ENCODE measurements at places on chromosomes 12 and 14.

DNA sequence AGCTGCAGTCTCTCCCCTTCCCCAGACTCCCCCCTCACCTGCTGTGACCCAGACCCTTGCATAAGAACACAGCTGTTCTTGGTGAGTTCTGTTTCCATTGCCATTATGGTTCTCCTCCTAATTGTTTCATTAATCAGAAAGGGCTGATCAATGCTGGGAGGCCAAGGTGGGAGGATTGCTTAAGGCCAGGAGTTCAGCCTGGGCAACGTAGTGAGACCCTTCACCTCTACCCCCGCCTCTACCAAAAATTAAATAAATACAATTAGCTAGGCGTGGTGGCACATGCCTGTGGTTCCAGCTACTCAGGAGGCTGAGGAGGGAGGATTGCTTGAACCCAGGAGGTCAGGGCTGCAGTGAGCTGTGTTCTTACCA lies 17.2 kb upstream of the FAIM2 start:
- no peak for DNase-seq

DNA sequence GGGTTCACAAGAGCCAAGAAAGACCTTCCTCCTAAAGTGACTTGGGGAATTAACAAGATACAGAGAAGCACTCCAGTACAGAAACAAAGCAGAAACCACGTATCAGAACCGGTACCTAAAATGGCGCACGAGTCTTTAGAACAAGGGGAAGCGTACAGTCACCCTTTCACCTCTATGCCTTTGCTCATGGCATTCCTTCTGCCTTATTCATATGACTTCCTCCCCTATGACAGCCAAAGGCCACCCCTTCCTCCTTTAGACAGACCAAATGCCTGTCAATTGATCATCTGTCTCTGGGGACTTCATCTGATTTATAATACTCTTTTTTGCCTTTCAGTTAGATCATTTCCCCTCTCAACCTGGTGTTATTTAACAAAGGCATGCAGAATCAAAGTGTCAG lies 89.5 kb upstream of the OSBPL8 start:
- DNase-seq = no peak

- DNase-seq = no peak
Measured at GRCh38 chr12:106994579-106995220, 7.8 kb upstream of the MTERF2 start.

- DNase-seq = no peak
Measured at GRCh38 chr12:105417732-105418131, 87.2 kb downstream of the C12orf75 start.

DNA sequence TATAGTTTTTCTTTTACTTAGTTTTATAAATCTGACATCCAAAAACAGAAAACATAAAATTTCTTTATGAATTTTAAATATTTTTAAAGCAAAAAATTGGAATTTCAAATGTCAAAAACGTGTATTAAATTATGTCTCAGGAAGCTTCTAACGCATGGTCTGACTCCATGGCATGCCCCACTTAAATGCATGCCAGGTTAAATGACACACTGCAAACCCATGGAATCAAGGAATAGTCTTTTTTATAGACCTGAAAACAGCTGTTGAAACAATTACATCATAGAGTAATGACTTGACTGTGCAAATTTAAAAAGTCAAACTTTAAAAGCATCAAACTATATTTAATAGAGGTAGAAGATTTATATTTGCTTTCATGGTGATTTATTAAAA lies 96.1 kb upstream of the DACT1 start:
- DNase-seq = no peak

DNA sequence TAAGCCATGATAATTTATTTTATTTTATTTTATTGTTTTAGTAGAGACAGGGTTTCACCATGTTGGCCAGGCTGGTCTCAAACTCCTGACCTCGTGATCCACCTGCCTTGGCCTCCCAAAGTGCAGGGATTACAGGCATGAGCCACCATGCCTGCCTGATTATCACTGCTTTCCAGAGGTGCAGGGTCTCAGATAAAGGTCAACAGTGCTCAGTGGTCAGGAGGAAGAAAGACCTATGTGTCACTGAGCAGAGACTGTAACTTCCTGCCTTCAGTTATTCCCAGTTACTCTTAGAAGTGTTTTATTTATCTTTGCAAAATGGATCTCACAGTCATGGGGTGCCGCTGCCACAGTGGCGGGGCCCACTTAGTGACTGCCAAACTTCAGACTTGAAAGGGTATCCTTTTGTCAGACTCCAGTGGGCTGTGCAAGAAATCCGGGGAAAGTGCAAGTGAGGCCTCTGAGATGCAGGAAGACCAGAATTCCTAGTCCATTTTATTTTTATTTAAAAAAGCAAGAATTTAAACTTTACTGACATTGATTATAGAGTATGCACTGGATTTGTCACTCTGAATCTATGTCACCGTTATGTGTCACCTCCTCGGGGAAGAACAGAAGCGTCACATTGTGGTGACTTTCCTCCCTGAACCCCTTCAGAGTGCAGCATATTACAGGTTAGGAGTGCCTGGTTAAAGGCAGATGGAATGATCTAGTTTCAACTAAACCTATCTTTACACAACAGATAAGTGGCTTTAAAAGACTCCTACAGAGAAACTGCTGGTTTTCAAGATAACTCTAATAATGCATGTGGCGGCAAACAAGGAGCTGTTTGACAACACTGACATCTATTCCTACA lies 59.1 kb upstream of the BICD1 start:
- no peak for DNase-seq

- no peak for DNase-seq
Measured at GRCh38 chr14:104084251-104085002, 1.1 kb upstream of the ASPG start.

- no peak for DNase-seq
Measured at GRCh38 chr12:15688838-15689625, 100.2 kb downstream of the EPS8 start.

DNA sequence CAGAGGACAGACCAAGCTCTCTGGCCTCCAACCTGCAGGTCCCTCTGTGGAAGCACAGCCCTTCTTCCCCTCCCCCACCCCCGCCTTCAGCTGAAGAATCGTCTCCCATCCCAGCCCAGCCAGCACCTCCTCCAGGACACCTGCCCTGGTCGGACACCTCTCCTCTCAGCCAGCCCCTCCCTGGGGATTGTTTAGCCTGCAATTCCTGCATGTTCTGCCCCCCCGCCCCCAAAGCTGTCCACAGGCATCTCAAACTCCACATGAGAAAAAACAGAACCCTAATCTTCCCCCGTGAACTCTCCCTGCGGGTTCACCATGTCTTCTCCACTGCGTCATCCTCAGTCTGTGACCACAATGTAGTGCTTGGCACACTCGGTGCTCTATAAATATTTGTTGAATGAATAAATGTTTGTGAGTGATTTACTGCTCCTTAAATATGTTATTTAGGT lies 24.1 kb downstream of the PRIMA1 start:
- DNase-seq = no peak

DNA sequence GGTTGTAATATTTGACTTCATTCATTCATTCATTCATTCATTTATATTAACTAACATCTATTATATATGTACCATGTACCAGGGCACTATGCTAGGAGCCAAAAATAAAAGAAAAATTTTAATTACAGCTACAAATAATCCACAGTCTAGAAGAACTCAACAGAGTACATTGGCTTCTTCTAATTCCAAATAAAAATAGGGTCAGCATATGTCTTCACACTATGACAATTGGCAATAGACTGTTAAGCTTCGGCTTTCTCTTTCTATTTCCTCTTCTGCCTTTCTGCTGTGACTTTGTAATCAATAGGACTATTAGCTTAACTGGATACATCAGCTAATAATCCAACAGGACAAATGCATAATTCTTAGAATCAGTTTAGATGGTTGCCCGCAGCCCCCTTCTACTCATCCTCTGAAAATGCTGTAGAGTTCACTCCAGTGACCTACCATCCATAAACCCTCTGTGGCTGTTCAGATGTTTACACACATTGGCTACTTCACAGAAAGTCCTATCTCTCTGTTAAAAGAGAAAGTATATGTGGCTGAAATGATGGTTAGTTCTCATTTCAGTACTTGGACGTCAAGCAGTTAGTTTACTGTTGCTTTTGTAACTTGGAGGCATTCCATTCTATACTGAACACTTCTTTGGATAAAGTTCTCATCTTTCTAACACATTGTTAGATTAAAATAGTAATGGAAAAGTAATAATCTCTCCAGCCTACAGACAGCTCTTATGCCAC lies 445.5 kb upstream of the GARIN6 start:
- no peak for DNase-seq

- DNase-seq = no peak
Measured at GRCh38 chr14:77327111-77327510, 6.3 kb downstream of the GSTZ1 start.

- DNase-seq = no peak
Measured at GRCh38 chr14:35189422-35189821, 67.1 kb downstream of the PRORP start.

GRCh38 chr12:132673288-132674179 lies 13.6 kb downstream of the POLE start:
- DNase-seq = no peak

DNA sequence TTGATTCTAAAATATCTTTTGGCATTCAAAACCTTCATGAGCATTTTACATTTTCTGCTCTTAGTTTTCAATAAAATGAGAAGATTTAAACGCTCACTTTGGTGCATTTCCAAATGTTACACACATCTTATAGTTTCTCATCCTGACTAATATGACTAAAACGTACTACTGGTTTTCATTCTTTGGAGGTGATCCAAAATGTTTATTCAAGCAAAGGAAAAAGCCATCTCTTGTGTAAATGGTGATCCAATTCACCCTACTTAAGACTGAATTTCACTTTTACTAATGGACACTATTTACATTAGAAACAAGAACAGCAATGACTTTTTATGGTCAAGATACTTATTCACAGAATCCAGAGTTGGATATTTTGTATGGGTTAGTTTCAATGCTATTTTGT lies 86.6 kb downstream of the KITLG start:
- DNase-seq = no peak

DNA sequence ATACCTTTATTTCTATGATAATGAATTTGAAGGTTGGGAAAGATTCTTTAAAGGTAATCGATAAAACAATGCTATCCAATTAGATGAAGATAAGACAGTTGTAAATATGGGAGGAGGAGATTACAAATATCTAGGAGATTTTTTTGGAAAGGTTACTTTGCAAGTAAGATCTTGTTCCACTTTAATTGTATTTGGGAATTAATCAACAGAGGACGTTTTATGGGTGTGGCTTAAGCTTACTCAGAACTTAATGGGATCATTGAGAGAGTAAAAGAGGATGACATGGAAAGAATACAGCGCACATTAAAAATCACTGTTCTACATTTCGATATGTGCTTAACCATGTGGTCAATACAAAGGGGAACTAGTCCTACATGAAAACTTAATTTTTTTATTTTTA lies 3.5 kb upstream of the LRIG3 start:
- no peak for DNase-seq

DNA sequence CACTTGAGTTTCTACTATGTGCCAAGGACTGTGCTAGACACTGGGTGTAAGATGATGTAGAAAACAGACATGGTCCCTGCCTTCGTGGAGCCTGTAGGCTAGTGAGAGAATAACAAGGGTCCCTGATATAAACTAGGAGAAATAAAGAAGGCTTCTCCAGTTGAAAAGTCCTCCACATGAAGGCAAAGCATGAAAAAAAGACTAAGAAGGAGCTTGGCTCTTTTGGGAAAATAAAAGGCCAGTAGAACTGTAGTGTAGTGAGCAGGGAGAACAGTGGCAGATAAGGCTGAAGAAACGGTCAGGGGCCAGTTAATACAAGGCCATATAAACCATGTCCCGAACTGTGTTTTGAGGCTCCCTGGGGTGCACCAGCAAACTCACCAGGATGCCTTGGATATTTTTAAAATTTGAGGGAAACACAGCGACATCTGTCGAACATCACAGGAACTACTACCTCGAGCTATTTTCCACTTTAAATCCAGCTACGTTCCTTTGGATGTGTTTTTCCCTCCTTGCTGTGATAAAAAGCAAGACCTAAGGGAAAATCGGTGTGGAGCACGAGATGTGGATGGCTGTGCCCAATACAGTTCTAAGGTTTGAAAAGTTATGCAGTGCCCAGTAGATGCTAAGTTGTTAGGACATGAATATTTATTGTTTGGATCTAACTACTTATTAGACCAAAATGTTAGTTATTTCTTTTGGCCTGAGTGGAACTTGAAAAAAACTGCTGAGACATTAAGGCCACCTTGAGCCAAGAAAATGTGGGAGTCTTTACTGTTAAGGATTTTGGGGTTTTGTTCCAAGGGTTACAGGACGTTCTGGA lies 8.5 kb upstream of the CFL2 start:
- DNase-seq = peak; percentile 21

- no peak for DNase-seq
Measured at GRCh38 chr14:31777312-31777711, 216.1 kb downstream of the NUBPL start.

DNA sequence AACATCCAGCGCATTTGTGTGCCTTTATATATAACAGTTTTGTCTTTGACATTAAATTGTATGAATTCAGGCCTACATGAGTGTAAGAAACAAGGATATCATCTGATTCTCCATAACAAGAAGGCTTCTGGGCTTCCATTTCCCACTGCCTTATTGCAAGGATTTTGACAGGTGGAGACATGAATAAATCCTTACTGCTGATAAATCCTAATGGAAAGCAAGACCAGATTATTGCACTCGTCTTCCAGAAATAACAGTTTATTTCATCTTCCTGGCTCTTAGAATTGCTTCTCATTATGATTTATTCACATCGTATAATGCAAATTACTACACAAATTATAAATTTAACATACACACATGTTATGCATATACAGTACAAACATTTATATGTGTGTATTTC lies 348.1 kb downstream of the MDGA2 start:
- no peak for DNase-seq

GRCh38 chr12:114895081-114895480 lies 211.1 kb upstream of the TBX3 start:
- DNase-seq = no peak

DNA sequence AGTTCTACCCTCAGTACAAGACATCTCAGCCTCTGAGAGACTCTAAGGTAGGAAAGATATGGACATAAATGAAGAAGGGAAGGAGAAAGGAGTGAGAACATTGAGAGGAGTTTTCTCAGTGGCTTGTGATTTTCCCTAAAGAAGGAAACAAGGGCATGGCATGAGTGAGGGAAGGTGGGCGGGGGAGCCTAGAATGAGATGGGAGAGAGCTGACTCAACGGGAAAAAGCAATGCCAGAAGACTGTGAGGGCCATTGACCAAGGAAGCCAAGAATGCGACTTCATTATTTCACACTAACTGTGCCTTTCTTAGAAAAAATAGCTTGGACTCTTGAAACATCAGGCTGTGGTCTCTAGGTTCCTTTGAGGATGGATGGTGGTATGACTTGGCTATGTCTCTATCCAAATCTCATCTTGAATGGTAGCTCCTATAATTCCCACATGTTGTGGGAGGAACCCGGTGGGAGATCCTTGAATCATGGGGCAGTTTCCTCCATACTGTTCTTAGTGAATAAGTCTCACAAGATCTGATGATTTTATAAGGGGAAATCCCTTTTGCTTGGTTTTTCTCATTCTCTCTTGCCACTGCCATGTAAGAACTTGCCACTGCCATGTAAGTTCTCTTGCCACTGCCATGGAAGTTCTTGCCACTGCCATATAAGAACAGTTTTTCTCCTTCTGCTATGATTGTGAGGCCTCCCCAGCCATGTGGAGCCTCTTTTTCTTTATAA lies 279.6 kb downstream of the NUAK1 start:
- DNase-seq = no peak

- DNase-seq = peak; percentile 62
Measured at GRCh38 chr12:4273652-4274395, at the start of gene CCND2. CCND2 (plus strand) TSS chr12:4273762; CDS start chr12:4274041, 279 bp downstream.

GRCh38 chr14:106378191-106378590 lies 851.8 kb downstream of the TMEM121 start:
- DNase-seq = peak; percentile 37

Measured in CD4-positive, alpha-beta T cell (primary cell).